ENCODE measurements at places on chromosomes 7 and 10.

DNA sequence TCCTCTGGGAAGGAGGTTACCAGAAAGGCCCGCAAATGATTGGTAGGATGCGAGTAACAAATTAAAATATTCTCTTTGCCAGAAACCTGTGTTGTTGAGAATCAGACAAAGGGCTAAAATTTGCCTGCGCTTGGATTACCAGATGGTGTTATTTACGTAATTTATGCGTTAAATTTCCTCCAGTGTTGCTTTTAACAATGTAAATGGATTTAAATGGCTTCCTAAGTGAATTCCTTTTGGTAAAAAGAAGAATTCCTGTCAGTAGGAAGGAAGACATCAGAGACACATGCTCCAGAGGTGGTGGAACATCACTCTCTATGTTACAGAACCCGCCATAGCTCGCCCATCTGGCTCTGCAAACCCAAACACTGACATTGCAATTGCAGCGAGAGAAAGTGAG lies 520.6 kb downstream of the GALNT17 start:
- DNase-seq, result no peak

GRCh38 chr10:64091897-64092296 lies 570.7 kb downstream of the REEP3 start:
- peak; percentile 5 for DNase-seq

DNA sequence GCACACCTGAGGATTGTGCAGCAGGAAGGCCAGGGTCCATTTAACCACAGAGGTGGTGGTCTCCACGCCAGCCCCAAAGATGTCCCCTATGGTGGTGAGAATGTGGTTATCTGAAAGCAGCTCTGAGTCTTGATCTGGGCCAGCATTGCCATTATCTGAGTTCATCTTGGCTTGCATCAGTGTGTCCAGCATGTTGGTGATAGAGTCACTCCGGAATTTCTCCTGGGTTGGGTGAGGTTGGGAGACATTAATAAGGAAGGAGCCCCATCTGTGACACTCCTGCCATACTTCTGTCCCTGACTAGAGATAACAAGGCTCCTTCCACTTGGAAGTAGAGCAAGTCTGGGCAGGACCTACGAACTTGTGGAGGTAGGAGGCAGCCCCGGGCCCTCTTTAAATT lies 4.2 kb downstream of the CYP17A1 start:
- no peak for DNase-seq

GRCh38 chr10:113499806-113500205 lies 53.0 kb upstream of the HABP2 start:
- DNase-seq, result no peak

DNA sequence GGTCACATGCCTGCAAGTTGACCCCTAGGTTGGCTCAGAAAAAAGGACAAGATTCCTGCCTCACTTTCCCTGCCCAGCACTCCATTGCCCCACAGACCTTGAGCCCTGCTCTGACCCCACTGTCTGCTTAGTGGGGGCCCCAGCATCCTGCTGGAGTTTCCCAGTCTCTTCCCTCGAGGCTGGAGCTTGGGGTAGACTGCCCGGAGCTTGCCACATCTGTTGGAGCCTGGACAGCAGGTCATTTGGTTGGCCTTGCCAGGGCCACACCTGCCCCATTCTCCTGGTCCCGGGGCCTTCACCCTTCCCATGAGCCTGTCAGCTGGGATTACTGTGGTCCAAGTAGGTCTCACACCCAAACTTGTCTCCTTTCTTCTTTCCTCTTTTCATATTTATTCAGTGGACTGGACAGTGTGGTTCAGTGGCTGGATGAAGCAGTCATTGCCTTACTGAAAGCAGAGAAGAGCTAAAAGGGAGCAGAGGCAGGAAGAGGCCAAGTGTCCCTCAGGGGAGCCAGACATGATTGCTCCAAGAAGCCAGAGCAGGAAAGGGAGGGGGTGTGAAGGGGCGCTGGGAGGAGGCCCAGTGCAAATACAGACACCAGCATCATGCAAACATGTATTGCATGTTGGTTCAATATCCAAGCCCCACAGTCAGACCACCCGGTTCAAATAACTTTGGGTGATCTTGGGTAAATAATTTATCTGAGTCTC lies 56.2 kb upstream of the CACUL1 start:
- DNase-seq, result no peak

- DNase-seq, result no peak
These were observed 107.0 kb downstream of the NRP1 start for GRCh38 chr10:33227489-33227888.

GRCh38 chr10:121245754-121246153 lies 352.5 kb downstream of the FGFR2 start:
- peak; percentile 69 for DNase-seq

GRCh38 chr10:76150139-76150875 lies 718.9 kb downstream of the LRMDA start:
- DNase-seq, result peak; percentile 80

- DNase-seq, result no peak
These were observed 191.3 kb upstream of the KLF14 start for GRCh38 chr7:130925136-130925794.

DNA sequence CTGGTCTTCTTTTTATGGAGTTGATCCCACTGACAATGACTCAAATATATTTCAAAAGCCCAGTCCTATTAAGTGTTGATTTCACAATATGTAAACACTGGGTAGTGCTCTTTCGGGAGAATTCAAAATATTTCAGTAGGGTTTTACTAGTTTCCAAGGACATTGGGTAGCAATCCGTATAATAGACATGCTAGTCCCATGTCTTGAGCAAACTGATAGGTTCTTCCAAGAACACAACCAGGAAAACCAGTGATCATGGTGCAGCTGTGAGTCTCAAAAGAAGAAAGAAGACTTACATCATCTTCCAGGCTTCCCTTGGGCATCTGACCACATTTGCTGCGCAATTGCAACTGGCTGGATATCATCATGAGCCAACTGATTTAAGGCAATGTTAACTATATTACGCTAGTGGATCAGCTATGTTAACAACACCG lies 59.3 kb upstream of the APBB1IP start:
- DNase-seq, result no peak

- DNase-seq, result no peak
These were observed 109.6 kb downstream of the SFMBT2 start for GRCh38 chr10:7301006-7301778.

DNA sequence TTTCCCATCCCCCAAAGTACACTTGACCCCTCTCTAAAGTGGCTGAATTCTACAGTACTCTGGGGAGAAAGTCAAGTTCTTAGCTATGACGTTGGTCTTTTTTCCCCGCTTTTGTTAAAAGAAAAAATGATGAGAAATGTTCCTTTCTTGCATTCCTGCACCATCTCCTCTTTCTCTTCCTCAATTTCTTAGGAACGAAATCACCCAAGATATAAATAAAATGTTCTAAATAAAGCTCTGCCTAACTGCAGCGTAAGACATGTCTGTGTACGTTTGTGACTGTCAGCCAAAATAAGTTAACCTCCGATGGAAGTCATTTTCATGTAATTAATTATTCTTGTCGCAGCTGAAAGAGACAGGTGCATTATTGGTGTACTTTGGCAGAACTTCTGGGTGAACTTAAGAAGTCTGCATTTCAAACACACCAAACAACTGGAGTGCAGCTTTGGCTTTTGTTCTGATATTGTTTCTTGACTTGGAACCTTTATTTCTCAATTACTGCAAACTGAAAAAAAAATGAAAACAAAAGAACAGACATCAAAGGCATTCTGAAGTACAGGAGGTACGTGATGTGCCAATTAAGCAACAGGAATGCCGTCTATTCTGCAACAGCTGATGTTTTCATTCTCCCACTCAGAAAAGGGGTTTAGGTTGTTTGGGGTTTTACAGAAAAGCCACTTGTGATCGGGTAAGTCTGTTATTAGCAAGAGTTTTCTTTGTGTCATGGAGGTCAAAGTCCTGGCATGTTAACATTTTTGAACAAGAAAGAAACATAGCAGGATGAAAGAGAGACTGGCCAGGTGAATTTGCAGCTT lies 82.4 kb upstream of the SDK1 start:
- peak; percentile 14 for DNase-seq
